ENCODE measurements at places on chromosomes 5 and 9.

DNA sequence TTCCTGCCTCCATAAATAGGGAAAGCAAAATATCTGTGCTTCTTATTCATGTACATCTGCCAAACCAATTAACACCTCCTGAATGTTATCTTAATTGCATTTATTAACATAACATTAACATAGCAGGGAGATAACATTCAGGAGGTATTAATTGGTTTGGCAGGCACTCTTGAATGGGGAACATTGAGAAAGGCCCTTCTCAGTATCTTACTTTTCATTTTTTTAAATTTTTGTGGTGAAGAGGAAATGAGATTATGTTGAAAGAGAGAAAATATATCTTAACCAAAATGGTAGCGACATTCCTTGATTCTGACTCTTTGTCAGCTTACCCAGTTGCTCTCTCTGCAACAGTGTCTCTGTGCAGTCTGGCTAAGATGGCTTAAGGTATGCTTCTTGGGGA lies 100.4 kb upstream of the TLE1 start:
- DNase-seq = no peak

DNA sequence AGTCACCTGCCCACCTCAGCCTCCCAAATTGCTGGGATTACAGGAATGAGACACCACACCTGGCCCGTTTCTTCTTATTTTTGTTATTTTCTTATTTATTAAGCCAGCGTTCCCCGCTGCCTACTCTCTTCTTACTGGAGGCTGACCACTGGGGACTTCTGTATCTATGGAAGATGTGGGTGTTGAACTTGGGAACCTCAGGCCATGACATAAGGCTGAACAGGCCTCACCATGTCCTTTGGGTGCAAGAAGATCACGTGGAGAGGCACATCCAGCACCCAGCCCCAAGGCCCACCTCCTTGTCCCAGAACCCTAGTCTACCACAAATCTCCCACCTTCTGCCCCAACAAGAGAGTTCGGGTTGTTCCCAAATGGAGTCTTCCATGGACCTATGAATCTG lies 59.4 kb upstream of the NEK6 start:
- no peak for DNase-seq

- no peak for DNase-seq
These were observed 100.0 kb downstream of the BASP1 start for GRCh38 chr5:17317473-17317872.

DNA sequence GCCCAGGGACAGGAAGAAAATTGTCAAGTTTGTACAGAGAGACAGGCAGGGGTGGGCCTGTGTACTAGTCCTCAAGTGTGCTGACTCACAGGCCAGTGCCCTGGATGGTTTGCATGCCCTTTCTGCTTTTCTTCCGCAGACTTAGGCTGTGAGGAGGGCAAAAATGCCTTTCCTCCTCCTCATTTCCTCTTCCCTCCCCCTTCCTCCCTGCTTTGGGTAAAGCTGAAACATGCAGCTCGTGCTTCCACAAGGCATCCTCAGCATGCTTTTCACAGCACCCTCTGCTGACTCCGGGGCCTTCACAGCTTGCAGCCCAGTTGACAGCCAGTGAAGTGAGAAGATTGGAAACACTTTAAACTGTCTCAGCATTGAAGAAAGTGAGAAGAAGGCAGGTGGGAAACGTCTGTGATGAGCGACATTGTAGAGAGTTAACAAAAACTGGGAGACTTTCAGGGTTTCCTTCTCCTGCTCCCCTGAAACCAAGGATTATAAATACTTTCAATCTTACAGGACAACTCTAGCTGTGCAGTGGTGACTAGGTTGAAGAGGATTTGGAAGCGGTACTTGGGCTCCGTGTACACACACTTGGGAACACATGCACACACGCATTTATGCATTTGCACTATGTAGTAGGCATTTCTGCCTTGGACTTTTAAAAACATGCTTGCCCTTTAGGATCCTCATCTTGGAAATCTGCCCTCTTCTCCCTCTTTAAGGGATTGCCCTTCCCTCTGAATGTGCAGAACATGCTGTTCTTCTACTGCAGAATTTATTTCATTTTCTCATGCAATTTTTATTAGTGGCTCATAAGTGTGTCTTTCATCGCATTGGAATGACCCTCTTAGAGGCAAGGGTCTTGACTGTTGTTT lies 138.8 kb downstream of the GRIA1 start:
- no peak for DNase-seq

GRCh38 chr9:82939451-82939850 lies 123.5 kb downstream of the RASEF start:
- DNase-seq = no peak

GRCh38 chr9:98798254-98798653 lies 1.9 kb upstream of the ANKS6 start:
- no peak for DNase-seq

GRCh38 chr9:107251756-107252322 lies 31.2 kb upstream of the RAD23B start:
- no peak for DNase-seq

DNA sequence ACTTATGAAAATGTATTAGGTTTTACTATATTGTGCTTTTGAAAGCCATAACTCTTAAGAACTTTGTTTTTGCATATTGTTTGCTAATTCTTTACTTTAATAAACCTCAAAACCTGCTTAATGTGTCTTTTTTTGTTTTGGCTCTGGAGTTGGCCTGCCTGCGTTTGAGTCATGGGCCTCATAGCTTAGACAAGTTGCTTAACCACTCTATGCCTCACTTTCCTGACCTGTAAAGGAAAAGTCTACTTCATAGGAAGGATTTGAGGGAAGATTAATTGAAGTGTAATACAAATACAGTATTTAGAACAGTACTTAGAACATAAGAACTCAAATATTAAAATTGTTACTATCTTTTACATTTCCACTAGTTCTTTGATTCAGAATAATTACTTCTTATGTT lies 10.3 kb downstream of the SMIM32 start:
- no peak for DNase-seq

GRCh38 chr5:1033178-1033577 lies 24.6 kb downstream of the NKD2 start:
- no peak for DNase-seq

GRCh38 chr5:102583276-102584124 lies 84.7 kb upstream of the SLCO6A1 start:
- DNase-seq = no peak

DNA sequence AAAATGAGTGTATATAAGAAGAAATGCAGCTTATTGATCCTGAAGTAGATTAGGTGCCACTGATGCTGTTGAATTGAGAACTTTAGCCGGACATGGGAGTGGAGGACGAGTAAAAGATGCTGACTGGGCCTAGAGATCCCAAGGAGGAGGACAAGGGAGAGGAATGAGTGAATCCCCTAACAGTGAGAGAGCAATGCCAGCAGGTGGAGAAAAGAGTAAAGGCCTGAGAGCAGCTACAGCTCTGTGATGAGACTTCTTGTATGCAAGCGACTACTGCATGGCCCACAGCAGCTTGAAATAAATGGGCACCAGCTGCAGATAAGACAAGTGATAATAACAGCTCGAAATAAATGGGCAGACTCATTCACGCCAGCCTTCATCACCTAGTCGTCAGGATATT lies 44.5 kb upstream of the JMY start:
- DNase-seq = no peak

DNA sequence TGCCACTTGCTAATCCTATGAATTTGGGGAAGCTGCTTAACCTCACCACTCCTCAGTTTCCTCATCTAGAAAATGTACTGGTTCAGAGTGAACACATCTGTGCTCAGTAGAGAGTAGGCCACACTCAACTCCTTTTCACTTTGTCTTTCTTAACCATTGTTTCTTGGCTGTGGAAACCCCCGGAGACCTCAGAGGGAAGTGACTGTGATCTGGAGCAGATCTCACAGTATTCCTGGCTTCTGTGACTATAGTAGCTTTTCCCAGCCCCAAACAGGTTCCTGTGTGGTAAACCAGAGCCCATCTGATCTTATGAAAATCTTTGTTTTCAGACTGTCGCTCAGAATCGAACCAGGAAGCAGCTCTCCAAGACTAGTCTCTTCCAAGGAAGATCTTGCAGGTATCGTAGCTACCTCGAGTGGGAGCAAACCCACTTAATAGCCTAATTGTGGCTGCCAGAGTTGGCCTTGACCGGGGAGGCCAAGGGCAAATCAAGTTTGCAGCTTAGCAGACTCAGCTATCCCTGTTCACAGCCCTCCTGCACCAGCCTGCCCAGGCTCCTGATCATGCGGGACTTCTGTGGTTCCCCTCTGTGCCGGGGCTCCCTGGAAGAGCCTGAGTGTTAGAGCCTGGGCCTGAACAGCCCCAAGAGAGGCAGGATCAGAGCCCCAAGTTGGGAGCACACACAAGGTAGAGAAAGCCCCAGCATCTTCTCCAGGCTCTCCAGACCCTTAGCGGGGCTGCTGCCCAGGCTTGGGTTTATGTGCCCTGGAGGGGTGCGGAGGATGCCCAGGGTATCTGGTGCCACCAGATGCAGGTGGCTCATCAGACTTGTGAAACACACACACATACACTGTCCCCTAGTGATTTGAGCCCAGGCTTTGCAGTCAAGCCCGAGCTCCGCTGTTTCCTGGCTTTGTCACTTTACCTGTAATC lies 52.2 kb upstream of the ANGPTL2 start:
- no peak for DNase-seq
